Hematopoietic multipotent progenitor cell treated with erythropoietin and hydrocortisone succinate and interleukin-3 and kit ligand, for 8 days (in vitro differentiated cells): ENCODE measurements at places on chromosomes 7 and 10.

DNA sequence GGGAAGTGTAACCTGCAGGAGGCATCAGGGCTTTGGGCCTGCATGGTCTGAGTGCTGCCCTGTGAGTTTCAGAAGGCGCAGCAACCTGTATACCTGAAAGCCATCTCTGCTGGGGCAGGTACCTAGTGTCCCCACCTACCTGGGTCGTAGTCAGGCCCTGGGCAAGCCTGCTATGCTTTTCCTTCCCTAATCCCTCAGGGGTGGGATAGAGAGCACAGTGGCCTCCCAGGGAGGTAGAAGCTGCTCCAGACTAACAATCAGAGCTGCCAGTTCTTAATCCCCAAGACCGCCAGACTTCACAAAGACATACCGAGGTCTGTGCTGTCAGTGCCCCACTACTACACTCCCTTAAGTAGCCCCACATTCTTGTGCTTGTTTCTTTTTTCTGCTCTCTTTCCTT lies 52.0 kb downstream of the PTEN start:
- DNase-seq: no peak

DNA sequence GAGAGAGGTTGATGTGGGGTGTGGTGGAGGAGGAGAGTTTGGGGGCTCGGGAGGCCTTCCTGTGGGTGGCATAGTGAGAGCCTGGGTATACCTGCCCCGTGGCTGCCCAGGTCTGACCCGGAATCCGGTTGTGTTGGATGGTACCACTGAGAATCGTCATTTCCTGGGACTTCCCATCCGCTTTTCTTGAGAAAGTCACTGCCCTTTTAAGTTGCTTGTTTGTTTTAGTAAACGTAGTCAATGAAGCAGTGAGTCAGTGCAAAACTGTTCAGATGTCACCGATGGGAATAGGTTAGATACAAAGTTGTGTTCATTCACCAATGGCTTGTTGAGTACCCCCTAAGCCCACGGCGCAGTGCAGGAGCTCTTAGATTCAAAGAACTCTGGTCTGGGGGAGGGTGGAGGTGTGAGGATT lies 285.8 kb downstream of the CAMK1D start:
- no peak for DNase-seq

DNA sequence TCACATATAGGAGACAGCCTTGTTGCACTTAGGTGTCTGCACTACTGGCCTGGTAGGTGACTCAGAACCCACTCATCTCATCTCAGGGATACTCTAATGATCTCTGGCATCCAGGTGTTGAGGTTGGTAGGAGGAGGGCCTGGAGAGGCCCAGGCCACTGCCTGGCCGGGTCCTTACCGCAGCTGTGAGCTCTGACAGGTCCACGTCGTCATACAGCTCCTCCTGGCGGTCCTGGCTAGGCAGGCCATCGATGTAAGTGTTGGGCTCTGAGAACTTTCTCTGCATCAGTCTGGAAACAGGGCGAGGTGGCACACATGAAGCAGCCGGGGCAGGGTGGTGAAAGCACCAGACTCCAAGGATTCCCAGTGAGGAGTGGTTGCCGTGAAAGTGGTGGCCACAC lies 62.1 kb downstream of the VWA2 start:
- no peak for DNase-seq

DNA sequence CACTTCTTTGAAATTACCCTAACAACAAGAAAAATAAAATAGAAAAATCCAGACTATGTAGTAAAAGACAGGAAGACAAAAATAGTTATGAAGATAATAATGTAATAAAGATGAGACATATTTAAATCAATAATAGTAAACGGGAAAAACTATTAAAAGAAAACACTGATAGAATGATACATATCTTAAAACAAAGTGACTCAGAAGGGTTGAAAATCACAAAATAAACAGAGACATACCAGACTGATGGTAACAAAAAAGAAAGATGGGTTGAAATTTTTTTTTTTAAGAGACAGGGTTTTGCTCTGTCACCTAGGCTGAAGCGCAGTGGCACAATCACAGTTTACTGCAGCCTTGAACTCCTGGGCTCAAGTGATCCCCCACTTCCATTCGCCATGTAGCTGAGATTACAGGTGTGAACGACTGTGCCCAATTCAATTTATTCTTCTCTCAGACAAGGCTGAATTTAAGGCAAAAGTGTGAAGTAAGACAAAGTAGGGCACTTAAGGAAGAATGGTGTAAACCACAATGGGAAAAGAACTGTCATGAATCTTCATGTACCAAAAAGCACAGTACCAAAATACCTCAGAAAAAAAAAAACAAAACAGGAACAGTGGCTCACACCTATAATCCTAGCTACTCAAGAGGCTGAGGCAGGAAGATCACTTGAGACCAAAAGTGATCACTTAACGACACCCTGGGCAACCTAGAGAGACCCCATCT lies 47.4 kb downstream of the LMBR1 start:
- no peak for DNase-seq

DNA sequence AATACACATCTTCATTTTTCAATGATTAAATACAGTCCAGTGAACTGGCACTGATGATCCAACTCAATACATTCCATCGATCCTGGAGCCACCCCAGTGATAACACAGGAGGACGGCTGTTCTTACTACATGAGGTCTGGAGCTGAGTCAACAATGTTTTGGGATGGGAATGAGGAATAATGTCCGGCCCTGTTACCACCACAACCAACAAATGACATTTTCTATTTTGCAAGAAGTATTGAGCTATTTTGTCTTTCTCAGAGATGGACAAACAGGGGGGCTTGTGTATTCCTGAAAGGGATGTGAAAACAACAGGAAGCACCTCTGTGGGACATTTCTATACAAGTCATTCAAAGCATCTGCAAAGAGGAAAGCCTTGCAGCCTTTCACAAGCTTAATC lies 249.2 kb downstream of the PARD3 start:
- no peak for DNase-seq

- no peak for DNase-seq
Measured at GRCh38 chr7:33821970-33822369, 83.4 kb upstream of the BMPER start.

GRCh38 chr7:44727158-44727936 lies 21.3 kb upstream of the ZMIZ2 start:
- DNase-seq: no peak

- no peak for DNase-seq
Measured at GRCh38 chr7:142733271-142733670, 16.0 kb upstream of the PRSS1 start.

- no peak for DNase-seq
Measured at GRCh38 chr10:20877554-20877953, 19.6 kb downstream of the NEBL start.

DNA sequence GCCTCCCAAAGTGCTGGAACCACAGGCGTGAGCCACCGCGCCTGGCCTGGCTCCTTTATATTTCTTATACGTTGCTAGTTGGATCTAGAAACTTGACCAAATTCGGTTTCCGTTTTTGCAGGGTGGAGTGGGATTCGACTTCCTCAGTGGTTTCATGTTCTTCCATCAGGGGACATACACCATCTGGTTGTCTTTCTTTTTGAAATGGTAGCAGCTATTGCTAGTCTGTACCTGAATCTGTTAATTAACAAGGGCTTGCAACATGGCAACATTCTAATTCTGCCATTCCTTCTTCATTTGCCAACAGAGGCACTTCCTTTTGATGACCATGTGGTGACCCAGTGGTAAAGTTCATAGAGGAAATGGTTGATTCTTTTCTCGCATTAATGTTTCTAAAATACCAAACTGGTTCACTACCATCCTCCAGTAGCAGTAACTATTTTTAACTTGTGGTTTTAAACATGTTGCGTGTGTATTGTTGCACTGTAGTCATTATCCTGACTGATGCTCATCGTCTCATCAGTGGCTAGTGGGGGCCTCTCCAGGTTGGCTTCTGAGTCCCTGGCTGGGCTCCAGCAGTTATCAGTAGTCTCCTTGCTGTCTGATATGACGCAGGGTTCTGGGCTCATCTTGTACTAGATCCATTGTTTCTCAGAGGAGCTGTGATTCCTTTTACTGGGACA lies 159.2 kb downstream of the RGS10 start:
- no peak for DNase-seq

- no peak for DNase-seq
Measured at GRCh38 chr7:41568135-41568534, 134.8 kb downstream of the INHBA start.

DNA sequence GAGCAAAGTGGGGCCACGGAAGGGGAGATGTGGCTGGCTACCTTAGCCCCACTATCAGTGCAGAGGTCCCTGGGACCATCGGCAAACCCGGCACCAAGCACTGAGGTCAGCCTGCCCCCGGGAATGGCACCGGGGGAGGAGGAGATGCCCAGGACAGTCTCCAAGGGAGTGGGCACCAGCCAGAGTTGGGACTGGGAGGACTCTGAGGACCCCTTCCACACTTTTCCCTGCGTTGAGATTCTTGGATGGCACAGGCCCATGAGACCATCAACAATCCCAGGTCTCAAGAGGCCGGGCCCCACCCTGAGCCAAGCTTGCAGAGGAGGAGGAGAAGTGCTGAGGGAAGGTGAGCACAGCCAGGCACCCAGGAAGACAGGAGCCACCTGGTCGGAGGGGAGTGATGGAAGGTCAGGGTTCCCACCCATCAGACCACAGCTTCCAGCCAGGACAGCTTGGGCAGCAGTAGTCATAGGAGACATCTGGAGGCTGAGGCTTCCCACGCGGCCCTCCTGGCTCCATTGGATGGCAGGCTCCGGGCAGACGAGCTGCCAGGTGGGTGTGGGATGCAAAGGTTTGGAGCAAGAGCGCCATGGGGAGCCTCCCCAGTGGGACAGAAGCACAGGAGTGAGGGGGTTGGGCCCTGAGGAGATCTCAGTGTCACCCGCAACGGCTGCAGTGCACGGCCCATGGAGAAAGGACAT lies 2.6 kb upstream of the OPN4 start:
- DNase-seq: no peak

GRCh38 chr10:11086177-11086840 lies 68.6 kb downstream of the CELF2 start:
- no peak for DNase-seq

- no peak for DNase-seq
Measured at GRCh38 chr10:97087296-97087695, 98.5 kb downstream of the SLIT1 start.

GRCh38 chr10:108989976-108990375 lies 933.3 kb downstream of the XPNPEP1 start:
- DNase-seq: no peak

DNA sequence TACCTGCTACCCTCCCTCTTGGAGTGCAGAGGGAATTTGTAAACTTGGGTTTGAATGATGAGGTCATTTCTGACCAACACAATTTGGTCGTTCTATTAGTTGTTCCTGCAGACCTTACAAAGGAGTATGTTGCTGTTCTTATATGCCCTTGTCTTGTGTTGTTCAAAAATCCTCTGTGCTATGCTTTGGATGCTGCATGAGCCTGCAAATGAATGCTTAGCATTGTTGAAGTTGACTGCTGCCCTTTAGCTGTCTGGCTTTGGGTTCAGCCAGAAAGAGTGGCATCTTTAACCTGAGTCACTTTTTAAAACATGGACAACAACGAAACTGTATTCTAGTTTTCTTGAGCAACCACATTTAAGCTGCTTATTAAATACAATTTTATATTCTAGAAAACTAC lies 80.3 kb downstream of the SND1 start:
- DNase-seq: no peak

DNA sequence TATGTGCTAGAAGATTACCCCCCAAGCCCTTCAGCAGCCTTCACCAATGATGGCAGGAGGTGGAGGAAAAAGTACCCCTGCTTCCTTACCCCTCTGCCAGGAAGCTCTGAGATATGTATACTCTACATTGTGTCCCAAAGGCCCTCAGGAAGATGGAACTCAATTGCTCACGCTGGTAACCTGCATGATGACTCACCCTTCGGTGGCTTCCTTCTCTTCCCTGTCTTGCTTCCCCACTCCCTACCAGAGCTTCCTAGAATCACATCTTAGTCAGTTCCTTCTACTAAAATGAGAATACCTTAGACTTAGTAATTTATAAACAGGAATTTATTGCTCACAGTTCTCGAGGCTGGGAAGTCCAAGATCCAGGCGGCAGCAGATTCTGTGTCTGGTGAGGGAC lies 405.6 kb downstream of the TYW1 start:
- no peak for DNase-seq

- no peak for DNase-seq
Measured at GRCh38 chr10:48739170-48739569, 54.5 kb downstream of the WDFY4 start.

- DNase-seq: no peak
Measured at GRCh38 chr7:16098058-16098457, 323.3 kb downstream of the CRPPA start.

DNA sequence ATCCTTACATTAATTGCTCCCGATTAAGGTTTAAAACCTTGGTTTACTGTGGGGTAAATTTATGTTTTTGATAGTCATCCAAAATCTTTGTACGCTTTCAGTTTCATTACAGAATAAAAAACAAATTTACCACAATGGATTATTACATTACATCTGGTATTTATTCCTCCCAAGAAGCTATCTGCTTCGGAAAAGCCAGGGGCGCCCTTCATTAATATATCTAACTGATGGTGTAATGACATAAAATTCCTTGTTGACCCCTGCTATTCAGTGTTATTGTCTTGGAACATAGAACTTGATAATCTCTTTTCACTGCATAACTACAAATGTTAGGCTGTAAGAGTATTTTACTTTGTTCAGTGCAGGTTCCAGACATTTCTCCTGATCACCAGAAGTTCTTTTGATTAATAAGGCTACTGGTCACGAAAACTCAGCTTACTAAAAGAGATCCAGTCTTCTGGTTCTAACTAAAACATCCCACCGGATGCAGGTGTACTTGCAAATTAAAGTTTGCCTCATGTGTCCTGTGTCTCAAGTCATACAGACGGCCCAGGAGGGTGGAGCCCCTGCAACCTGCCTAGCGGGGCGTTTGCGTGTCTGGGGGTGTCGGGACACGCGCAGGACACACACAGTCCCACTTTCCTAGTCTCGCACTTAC lies 581 bp upstream of the GLCCI1 start:
- DNase-seq: no peak

- no peak for DNase-seq
Measured at GRCh38 chr7:26178272-26178960, 22.1 kb downstream of the HNRNPA2B1 start.

- DNase-seq: no peak
Measured at GRCh38 chr7:33781796-33782195, 123.5 kb upstream of the BMPER start.

DNA sequence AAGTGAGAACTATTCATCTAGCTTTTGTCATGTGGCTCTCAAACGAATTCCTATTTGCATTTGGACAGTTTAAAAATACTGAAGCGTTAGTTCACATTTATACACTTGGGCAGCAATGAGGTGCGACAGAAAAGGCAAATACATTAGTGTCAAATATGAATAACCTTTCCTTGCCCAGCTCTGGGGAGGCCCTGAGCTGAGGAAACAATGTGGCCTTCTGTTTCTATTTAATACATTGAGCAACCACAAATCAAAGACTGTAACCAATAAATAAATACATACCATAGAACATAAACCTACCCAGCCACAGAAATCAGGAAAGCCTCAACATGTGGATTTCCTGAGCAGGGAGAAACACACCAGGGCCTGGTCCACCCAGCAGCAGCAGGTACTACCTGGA lies 585.2 kb downstream of the PARD3 start:
- no peak for DNase-seq

DNA sequence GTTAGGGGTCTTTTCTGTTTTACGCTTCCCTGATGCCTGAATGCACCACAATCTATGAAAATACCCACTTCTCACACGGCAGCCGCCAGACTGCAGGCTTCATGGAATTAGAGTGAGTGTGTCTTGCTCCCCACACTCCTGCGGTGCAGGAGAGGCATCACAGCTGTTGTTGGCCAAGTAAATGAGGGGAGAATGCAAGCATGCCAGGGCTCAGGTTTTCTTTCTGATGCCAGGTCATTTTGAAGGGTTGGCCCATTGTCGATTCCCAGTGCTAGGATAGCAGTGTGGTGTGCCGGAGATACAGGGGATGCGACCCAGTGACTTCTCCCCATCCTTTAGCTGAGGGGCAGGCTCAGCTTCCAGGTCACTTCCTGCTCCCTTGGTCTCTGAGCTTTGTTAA lies 16.3 kb downstream of the CXCL12 start:
- no peak for DNase-seq
